Brain pericyte (primary cell): ENCODE measurements at places on chromosomes 11 and 22.

DNA sequence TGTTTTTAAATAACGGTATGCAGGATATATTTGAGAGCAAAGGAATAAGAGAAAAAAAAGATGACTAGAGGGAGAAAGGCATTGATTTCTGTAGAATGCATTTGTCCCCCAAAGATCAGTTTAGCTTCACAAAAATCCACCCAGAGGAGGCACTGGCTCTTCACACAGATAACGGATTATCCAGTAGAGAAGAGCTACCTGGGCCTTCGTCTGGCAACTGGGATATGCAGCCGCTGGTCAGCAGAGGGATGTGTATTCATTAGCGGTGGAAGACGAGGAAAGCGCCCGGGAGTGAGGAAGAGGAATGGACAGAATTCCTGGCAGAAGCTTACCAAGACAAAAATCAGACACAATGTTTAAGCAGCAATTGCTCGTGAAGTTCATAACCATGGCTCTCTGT lies 5.6 kb upstream of the WT1 start:
- no peak for DNase-seq

GRCh38 chr22:20457506-20458240 lies 20.0 kb upstream of the SCARF2 start:
- DNase-seq: no peak

DNA sequence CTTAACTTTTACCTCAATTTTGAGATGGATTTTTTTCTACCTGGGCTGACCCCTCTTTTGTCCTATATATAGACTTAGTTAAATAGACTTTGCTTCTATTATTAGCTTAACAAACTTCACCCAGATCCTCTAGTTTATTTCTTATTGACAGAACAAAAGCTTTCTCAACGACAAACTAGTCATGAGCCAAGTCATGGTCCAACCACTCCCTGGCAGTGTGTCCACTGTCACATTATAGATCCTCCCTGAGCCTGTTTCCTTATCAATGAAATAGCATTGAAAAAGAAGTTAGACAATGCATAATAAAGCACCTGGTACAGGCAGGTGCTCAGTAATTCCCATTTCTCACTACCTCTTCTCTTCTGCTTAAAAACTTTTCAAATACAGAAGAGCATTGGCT lies 155.1 kb downstream of the SPON1 start:
- DNase-seq: no peak

- DNase-seq: no peak
These were observed 366.9 kb downstream of the NTM start for GRCh38 chr11:131737357-131737756.

GRCh38 chr11:29452146-29452545 lies 564.7 kb downstream of the KCNA4 start:
- no peak for DNase-seq

- DNase-seq: no peak
These were observed 107.4 kb downstream of the MORC2 start for GRCh38 chr22:30861131-30861530.

DNA sequence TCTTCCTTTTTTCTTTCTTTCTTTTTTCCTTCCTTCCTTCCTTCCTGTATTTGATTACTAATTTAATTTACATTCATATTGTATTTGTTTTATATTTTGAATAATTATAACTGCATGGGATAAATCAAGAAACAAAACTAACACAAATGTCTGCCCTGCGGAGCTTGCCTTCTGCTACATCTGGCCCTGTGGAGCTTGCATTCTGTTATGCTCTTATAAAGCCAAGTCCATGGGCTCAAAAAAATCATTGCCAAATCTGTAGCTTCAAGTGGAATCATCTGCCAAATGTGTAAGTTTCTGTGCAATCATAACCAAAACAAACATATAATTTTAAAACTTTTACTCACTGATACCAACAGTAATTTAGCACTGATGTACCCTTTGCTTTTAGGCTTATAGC lies 8.0 kb upstream of the OR52J3 start:
- DNase-seq: no peak

DNA sequence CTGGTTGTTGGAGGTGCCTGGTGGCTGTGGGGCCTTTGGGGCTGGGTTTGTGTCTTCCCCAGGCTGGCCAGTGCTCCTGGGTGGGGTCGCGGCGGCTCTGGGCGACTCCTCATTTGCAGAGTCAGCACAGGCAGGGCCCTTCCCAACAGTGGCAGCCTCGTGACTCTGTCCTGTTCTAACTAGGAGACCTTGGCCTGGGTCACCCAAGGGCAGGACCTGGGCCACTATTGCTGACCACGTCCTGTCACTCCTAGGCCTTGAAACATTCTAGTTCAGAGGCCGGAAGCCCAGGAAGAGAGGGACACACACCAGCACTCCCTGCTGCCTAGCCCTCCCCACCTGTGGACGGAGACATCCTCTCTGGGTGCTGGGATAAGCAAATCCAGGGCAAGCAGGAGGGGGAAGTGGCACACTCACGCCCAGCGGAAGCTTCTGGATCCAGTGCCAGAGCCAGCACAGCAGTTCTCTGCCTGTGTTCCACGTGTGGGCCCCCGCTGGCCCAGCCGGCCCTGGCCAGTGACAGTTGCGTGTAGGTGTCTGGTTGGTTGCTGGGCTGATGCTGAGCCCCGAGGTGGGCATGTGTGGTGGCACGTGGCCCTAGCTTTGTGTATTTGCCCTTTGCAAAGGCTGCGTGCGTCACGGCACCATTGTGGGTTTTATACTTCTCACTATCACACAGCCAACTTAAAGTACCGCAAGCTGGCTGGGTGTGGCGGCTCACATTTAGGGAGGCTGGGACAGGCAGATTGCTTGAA lies 4.3 kb upstream of the CHID1 start:
- DNase-seq: no peak

GRCh38 chr11:38256436-38256835 lies 1658.4 kb upstream of the RAG2 start:
- no peak for DNase-seq

DNA sequence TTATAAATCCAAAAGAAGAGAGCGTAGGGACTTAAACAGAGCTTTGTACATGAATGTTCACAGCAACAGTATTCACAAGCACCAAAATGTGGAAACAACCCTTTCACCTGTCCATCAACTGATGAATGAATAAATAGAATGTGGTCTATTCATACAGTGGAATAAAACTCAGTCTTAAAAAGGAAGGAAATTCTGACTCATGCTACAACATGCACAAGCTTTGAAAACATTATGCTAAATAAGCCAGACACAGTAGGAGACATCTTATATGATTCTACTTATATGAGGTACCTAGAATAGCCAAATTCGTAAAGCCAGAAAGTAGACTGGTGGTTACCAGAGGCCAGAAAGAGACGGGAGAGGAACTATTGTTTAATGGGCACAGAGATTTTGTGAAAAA lies 74.3 kb downstream of the SHANK2 start:
- DNase-seq: no peak

DNA sequence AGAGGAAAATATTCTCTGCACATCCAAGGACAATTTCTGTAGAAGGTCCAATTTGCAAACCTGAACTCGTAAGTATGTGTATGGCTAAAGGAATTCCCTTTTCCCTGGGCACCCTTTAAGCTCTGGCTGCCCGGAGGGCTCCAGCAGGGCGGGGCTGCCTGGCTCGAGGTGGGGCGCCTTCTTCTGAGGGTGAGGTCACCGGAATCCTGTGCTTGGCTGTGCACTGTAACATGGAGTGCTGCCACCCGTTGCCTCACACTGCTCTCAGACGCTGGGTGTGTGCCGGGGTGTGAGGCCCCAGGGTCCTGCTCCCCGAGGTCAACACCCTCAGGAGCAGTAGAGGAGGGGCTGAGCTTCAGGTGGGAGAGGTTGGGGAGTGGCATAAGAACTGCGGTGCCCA lies 61.5 kb downstream of the SYN3 start:
- DNase-seq: no peak

DNA sequence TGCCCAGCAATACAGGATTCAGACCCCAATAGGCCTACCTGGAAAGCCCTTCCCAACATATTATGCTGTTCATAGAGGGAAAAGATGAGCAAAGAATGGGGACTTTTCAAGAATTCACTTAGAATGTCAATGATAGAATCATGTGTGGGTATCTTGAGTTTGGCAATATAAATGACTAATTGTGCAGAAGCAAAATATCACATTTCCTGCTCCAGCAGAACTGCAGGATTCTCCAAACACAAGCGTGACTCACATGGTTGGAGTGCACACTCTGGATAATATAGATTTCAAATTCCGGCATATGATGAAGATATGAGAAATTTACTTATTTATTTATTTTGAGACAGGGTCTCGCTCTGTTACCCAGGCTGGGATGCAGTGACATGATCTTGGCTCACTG lies 12.5 kb upstream of the APOL5 start:
- DNase-seq: peak; percentile 48

DNA sequence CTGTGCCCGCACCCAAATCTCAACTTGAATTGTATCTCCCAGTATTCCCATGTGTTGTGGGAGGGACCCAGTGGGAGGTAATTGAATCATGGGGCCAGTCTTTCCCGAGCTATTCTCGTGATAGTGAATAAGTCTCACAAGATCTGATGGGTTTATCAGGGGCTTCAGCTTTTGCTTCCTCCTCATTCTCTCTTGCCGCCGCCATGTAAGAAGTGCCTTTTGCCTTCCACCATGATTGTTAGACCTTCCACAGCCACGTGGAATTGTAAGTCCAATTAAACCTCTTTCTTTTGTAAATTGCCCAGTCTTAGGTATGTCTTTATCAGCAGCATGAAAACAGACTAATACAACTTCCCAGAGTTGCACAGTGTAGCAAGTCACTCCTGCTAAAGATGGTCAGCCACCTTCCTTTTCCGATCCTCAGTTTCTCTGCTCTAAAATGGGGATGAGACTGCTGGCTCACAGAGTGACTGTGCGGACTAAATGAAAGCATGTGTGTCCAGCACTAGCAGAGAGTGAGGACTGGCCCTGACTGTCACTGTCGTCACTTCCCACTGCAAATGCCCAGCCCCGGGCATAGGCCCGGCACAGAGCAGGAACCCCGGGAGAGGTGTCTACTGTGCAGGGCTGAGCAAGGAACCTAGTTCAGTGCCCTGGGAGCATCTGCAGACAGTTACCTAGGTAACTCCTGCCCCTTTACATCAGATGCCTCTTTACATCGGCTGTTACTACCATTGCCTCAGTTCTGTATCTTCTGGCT lies 9.5 kb downstream of the TSKU start:
- DNase-seq: no peak

- DNase-seq: no peak
These were observed 367.6 kb downstream of the MIAT start for GRCh38 chr22:27024982-27025381.

DNA sequence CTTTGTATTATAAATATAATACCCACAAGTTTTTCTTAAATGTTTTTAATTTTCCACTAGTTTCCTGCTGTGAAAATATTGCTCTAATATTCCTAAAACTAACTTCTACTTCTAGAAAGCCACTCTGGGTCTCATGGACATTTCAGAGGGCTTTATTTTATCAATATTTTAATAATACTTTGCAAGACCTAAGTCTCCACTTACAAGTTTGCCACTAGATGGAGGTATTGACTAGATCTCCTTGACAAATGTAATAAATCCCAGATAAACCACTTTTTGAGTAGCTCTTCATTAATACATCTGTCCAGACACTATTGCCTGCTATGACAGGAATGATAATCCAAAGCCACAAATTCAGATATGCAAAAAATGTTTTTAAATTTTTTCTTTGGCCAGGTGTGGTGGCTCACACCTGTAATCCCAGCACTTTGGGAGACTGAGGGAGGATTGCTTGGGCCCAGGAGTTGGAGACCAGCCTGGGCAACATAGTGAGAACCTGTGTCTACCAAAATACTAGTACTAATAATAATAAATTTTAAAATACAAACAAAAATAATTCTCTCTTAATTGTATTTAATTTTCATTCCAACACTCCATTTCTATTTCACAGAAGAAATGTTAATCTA lies 3.5 kb upstream of the ACAT1 start:
- no peak for DNase-seq

GRCh38 chr11:14906993-14907392 lies 15.0 kb upstream of the CYP2R1 start:
- no peak for DNase-seq

DNA sequence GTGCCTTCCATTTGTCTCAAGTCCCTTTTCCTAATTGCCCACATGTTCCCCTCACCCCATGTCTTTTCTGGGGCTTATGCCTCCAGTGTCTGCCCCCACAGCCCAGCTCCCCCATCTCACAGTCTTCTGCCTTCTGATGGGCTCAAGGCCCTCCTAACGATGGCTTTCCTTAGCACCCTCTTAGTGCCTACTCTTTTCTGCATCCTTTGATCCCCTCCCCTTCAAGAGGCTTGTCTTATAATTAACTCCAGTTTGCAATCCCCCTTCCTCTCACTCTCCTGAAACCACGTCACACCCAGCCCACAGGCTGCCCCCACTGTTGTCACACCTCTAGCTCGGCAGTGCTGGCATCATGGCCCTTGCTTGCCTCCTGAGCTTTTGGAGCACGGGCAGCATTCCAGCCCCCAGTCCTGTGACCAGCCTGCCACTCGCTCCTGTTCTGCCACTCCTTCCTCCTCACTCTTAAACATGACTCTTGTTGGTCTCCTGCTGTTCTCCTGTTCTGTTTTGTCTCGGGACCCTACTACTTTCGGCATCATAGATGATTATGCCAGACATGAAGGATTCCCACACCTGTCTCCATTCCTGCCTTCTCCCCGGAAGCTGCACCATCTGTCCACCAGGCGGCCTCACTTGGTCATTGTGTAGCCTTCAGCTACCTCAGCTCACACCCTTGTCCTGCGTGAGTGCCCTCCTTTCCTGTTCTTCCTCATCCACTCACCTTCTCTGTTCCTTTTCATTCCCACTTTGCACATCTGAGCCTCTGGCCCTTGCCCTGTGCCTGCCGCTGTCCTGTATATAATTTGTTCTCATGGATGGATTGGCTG lies 26.1 kb downstream of the UBE2L3 start:
- DNase-seq: no peak

- DNase-seq: no peak
These were observed 8.1 kb downstream of the ALDH3B2 start for GRCh38 chr11:67666303-67666645.

- no peak for DNase-seq
These were observed 53.0 kb downstream of the MAML2 start for GRCh38 chr11:96290031-96290430.

- DNase-seq: no peak
These were observed 1.1 kb downstream of the CD151 start for GRCh38 chr11:833849-834311.

- DNase-seq: peak; percentile 73
These were observed 5.8 kb downstream of the POLDIP3 start for GRCh38 chr22:42608823-42609361.

DNA sequence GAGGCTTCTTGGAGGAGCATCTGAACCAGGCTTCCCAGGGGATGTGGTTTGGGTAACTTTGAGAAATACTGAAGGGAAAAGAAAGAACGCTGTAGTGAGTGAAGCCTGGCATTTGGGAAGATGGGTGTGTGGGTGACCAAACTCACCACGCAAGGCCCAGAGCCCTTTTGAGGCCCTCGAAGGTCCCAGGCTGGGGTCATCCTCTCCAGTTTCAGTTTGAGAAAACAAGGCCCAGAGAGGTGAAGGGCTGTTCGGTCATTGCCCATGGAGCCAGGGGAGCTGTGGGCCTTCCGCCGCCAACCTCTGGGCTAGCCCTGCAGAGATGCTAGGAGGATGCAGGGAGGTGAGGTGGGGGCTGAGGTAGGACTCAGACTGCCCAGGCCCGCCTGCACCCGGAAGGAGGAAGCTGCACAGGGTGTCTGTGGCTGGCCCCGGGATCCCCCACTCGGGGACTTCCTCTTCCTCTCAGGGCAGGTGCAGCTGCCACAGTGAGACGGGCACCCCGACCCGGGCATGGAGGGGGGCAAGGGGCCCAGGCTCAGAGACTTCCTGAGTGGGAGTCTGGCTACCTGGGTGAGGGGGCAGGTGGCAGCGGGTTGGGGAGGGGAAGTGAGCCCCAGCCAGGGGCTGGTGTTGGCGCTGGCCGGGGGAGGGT lies at the start of gene CCDC88B:
Gene CCDC88B, plus strand, starts transcription at position 451 of the 655 bp plus-strand sequence. Its CDS starts 63 bp downstream, at position 514.
- DNase-seq: no peak

- DNase-seq: no peak
These were observed 6.0 kb downstream of the SYT9 start for GRCh38 chr11:7257724-7258123.
